ENCODE measurements at places on chromosomes 11 and 22.
A peak's percentile ranks its signal among the peaks of the same experiment; 100 is the strongest.

- no peak for DNase-seq
Observed at GRCh38 chr11:22809893-22810292, 19.7 kb downstream of the SVIP start.

- no peak for DNase-seq
Observed at GRCh38 chr22:50261615-50262459, at the start of gene MAPK12. MAPK12 (minus strand) TSS chr22:50261683; CDS start chr22:50261509, 174 bp downstream.

GRCh38 chr22:50507421-50507990 is at the start of gene LMF2:
LMF2 (minus strand) TSS chr22:50507702; CDS start chr22:50507675, 27 bp downstream.
- peak; percentile 100 for DNase-seq

GRCh38 chr22:45882881-45883810 is 93.8 kb downstream of the WNT7B start:
- DNase-seq = no peak

Measured in activated CD4-positive, CD25-positive, alpha-beta regulatory T cell (primary cell).